Naive thymus-derived CD8-positive, alpha-beta T cell (primary cell): ENCODE measurements at places on chromosomes 3 and 15. TPM values are rescaled to one million over a fixed set of nuclear protein-coding genes. Genes with fewer than 3 reads are reported as not detected.

DTX3L gene
- 40.6 TPM for total RNA-seq

DNA sequence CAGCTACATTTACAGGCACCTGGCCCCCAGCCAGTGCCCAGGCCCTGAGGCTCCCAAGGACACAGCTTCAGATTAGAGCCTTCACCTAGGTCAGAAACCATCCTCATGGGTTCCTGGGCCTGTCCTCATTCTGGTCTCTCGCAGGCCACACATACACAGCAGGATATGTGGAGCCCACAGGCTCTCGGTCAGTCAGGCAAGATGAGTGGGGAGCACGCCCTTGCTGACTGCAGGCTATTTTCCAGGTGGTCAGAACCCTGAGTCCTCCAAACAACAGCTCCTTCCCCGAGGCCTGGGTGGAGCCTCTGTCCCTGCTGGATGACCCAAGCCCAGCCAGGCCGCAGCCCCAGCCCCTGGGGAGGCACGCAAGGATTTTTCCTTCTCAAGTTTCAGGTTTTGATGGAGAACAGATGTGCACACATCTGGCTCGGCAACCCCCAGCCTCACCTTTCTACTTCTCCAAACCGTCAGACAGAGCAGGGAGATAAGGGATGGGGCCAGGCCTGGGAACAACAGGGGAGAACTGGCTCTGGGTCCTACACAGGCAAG is 1.6 kb downstream of the STRA6 start:
- DNase-seq = no peak
- no peak overlapping the region for H3K27ac ChIP-seq
- no peaks in the 10 kb centered on the region for H3K27me3 ChIP-seq
- no peak overlapping the region for H3K4me3 ChIP-seq

CNTN4 gene
- total RNA-seq = not detected

PRR20G gene
- total RNA-seq = not detected

DNA sequence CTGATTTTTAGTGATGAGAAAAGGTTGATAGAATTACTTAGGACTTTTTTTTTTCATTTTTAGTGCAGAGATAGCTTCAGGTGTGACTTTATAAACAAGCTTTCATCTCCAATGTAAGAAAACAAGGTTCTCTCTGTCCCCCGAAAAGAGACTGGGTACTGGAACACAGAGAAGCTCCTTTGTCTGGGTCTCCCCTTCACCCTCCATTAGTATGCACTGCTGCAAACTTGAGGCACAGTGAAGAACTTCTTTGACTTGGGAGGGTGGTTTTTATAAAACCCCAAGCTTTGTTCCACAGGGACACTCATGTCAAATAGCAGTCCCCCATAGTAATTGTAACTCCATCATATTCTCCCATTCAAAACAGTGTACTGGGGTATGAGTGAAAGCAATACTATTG is 93.5 kb upstream of the SOX2 start:
- H3K27me3 ChIP-seq = no peaks in the 10 kb centered on the region
- H3K4me1 ChIP-seq = no peaks in the 10 kb centered on the region
- no peak overlapping the region for H3K4me3 ChIP-seq
- no peak overlapping the region for H3K27ac ChIP-seq
- no peaks in the 10 kb centered on the region for H3K36me3 ChIP-seq

DNA sequence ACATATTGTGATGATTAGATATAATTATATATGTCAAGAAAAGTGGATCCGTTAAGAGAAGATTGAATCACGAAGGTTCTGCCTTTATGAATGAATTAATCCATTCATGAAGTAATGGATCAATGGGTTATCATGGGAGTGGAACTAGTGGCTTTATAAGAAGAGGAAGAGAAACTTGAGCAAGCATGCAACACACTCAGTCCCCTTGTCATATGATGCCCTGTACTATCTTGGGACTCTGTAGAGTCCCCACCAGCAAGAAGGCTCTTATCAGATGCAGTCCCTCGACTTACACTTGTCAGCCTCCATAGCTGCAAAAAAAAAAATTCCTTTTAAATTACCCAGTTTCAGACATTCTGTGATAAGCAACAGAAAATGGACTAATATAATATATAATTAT is 301.9 kb downstream of the RAP2B start:
- no peaks in the 10 kb centered on the region for H3K27me3 ChIP-seq
- H3K4me3 ChIP-seq = no peak overlapping the region
- peaks cover 5% of the 10 kb centered on the region for H3K4me1 ChIP-seq
- H3K36me3 ChIP-seq = no peaks in the 10 kb centered on the region

DNA sequence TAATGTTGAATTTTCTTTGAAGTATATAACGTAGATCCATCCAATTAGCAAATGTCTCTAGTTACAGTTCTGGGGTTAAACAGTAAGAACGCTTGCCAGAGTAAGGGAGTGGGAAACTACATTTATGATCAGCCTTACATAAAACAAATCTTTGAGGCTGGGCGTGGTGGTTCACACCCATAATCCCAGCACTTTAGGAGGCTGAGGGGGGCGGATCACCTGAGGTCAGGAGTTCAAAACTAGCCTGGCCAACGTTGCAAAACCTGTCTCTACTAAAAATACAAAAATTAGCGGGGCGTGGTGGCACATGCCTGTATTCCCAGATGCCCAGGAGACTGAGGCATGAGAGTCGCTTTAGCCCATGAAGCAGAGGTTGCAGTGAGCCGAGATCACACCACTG is 50.1 kb upstream of the GATM start:
- H3K27me3 ChIP-seq = no peaks in the 10 kb centered on the region
- no peak for DNase-seq

IQGAP1 gene
- 101 TPM for total RNA-seq

GRCh38 chr15:36294359-36294758 is 285.1 kb upstream of the CDIN1 start:
- H3K4me3 ChIP-seq = no peak overlapping the region
- no peak overlapping the region for H3K27ac ChIP-seq
- no peaks in the 10 kb centered on the region for H3K27me3 ChIP-seq
- no peaks in the 10 kb centered on the region for H3K4me1 ChIP-seq
- no peak for DNase-seq
- no peaks in the 10 kb centered on the region for H3K36me3 ChIP-seq

DNA sequence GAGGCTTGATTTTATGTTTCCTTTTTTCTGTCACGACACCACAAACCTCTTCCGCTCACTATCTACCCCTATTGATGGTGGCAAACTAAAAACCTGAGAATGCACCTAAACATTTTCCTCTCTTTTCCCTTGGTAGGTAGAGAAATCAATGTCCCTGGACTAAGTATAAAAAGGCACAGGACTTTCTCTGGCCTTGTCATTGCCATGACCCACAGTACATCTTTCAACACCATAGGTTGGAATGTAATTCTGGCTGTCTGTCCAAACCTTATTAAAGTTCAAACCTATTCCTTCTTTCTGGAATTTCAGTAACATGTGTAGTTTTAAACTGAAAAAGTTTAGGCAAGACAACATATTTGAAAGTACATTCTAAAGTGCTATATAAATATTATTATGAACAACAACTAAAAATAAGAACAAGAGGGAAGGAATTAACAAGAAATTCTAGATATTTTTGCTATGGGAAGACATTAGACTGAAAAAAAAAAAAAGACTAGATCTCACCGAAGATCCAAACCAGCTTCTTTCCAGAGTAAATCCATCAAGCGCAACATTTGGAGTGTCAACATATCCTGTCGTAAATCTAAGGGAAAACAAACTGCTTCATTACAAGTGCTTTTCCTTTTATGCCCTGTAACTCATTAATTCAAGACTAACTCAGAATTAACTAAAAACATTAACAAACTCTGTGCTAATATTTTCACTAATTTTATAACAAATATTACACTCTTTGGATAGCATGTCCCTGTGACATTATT is 73.1 kb downstream of the FAIM start:
- DNase-seq = no peak
- H3K4me1 ChIP-seq = no peaks in the 10 kb centered on the region
- no peak overlapping the region for H3K4me3 ChIP-seq
- H3K27me3 ChIP-seq = no peaks in the 10 kb centered on the region
- no peak overlapping the region for H3K27ac ChIP-seq

NR2E3 gene
- not detected for total RNA-seq

- H3K4me1 ChIP-seq = no peaks in the 10 kb centered on the region
- no peak for DNase-seq
- H3K27ac ChIP-seq = no peak overlapping the region
- no peak overlapping the region for H3K4me3 ChIP-seq
- peaks cover 8% of the 10 kb centered on the region for H3K27me3 ChIP-seq
Measured at GRCh38 chr15:100999369-100999768, 80.2 kb downstream of the LRRK1 start.

RTP4 gene
- total RNA-seq = 7.6 TPM

- no peaks in the 10 kb centered on the region for H3K36me3 ChIP-seq
- H3K27ac ChIP-seq = no peak overlapping the region
- no peaks in the 10 kb centered on the region for H3K4me1 ChIP-seq
- no peak overlapping the region for H3K4me3 ChIP-seq
- no peak for DNase-seq
Measured at GRCh38 chr3:37574177-37574943, 287.3 kb upstream of the CTDSPL start.

DNA sequence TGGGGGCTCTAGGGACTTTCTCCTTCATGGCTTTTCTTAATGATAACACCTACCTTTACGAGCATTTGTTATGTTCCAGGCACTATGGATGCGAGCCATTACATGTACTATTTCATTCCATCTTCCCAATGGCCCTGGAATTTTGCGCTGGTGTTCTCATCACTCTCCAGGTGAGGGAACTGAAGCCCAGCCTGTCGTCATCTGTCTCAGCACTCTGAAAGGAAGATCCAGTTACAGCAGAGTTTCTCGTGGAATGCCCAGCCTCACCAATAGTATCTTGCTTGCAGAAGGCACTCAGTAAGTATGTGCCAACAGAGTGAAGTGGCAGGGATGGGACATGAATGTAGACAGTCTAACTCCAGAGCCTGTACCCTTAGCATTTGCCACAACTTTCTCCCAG is 56.8 kb downstream of the NOX5 start:
- H3K27ac ChIP-seq = no peak overlapping the region
- DNase-seq = no peak
- H3K4me1 ChIP-seq = peaks cover 6% of the 10 kb centered on the region
- H3K36me3 ChIP-seq = no peaks in the 10 kb centered on the region
- H3K4me3 ChIP-seq = no peak overlapping the region

GOLGA8T gene
- not detected for total RNA-seq

- H3K27me3 ChIP-seq = no peaks in the 10 kb centered on the region
- peak overlapping the region; percentile 100 for H3K27ac ChIP-seq
- no peak for DNase-seq
- peak overlapping the region; percentile 69 for H3K4me3 ChIP-seq
- peaks cover 98% of the 10 kb centered on the region for H3K4me1 ChIP-seq
Measured at GRCh38 chr3:30648670-30649357, 42.4 kb downstream of the TGFBR2 start.

DNA sequence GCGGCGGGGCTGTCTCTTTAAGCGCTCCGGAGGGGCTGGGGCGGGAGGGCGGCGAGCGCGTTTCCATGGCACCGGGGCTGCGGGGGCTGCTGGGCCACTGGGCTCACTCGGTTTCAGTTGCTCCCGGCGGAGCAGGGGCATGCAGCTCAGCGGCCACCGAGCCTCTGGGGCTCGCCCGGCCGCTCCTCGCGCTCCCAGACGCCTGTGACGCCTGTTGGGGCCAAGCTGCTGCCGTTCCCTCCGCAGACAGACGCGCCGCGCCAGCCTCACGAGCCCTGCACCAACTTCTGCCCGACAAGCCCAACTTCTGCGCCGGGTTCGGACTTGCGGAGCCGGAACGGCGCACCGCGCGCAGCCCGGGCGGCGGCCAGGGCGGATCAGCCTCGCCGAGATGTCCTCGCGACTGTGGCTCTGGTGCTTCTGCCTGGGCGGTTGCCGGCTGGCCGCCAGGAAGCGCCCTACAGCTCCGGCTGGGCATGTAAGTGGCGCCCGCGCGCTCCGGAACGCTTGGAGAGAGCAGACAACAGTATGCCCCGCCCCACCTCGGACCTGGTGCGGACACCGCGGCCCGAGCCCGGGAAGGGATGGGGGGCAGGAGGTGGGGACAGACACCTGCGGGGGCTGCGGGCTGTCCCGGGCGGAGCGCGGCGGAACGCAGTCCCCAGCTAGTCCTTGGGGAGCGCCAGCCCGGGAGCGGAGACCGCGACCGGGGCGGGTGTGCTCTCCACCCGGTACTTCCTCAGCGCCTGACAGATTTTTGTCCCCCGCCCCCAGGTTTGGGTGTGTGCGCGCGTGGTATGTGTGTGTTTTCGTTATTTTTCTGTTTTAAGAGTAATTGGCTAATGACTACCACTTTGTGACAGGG is 154.1 kb upstream of the GOLIM4 start:
- H3K36me3 ChIP-seq = no peaks in the 10 kb centered on the region
- DNase-seq = no peak
- peak overlapping the region; percentile 5 for H3K4me3 ChIP-seq

POLQ gene
- total RNA-seq = 0.36 TPM

DNA sequence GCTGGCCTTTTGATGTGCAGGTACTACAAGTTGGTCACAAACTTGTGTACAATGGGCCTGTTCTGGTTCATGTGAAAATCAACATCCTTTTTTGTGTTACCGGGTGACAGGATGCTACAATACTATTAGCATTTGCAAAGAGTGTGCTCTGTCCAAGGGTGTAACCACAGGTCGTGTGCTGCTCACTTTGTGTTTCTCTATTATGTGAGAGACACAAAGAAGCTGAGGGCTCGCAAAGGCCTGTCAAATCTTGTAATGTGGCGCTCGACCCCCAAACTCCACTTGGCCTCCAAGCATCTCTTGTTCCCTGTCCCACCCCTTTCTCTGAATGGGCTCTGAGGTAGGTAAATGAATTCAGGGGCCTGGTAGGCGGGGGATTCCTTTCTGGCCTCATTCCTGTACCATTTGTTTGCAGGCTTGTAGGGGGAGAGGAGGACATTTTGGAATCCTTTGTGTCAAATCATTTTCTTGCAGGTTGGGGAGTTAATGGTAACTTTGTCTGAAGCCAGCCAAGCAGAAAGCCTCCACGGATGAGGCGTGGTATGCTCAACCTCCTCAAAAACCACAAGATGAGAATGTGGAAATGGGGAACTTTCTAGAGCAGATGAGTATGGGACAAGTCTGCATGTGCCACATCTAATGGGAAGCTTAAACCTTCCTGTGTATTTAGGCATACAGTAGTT is 109.1 kb downstream of the OPA1 start:
- no peak overlapping the region for H3K4me3 ChIP-seq
- H3K36me3 ChIP-seq = peaks cover 30% of the 10 kb centered on the region
- H3K27me3 ChIP-seq = no peaks in the 10 kb centered on the region
- no peak overlapping the region for H3K27ac ChIP-seq

DNA sequence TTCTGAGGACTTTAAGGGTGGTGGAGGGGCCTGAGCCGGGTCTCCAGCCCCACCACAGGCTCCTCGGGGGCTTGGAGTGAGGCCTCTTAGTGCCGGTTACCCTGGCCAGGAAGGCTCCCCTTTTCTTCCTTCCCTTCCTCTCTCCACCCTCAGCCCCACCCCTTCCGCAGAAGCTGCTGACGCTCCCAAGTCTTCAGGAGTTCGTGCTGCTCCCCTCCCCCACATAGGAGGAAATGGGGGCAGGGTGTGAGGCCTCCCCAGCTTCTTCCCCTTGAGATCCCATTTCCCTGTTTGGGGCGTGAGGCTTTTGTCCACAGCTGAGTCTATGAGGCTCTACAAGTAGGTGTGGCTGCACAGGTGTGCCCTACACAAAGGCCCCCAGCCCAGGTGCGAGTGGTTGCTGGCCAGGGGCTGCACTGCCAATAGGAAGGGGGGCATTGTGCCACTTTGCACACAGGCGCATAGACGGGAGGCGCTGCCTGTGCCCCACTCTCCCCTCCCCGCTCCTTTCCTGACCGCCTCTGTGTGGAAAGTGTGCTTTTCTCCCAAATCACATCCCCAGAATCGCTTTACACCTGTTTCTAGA is 915 bp upstream of the CALML4 start:
- no peaks in the 10 kb centered on the region for H3K36me3 ChIP-seq
- H3K4me1 ChIP-seq = peaks cover 23% of the 10 kb centered on the region
- no peaks in the 10 kb centered on the region for H3K27me3 ChIP-seq
- DNase-seq = no peak
- H3K27ac ChIP-seq = no peak overlapping the region
- H3K4me3 ChIP-seq = no peak overlapping the region

GP5 gene
- total RNA-seq = 12.2 TPM

STRA6 gene
- not detected for total RNA-seq
